ENCODE measurements at places on chromosomes 13 and 19.

GRCh38 chr13:77099415-77099814 is 72.5 kb upstream of the FBXL3 start:
- DNase-seq = no peak

DNA sequence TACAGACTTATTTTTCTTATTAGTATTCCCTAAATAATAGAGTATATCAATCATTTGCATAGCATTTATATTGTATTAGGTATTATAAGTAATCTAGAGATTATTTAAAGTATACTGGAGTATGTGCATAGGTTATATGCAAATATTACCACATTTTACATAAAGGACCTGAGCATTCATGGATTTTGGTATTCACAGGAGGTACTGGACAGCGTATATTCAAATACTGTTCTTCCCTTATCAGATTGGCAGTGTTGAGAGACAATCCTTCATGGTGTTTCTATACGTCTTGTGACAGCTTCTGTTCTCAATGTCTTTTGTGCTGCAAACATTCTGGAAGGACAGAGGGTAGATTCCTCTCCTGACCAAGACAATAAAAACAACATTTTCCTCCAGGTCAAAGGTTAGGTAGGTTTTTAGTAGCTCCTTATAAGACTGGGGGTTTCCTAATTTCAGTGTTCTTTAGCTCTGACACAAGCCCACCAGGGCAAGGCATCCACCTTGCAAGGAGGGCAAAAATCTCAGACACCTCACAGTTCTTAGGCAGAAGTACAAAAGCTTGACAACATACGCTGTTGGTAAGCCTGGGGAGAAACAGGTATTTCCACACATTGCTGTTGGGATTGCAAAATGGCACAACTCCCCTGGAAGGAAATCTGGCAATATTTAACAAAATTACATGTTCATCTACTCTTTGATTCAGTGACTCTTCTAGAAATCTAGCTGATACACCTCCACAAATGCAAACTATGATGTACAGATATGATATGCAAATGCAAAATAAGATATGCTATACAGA is 20.6 kb upstream of the PCCA start:
- DNase-seq = no peak

- DNase-seq = peak; percentile 16
Measured at GRCh38 chr13:41411522-41411921, 45.8 kb upstream of the RGCC start.

DNA sequence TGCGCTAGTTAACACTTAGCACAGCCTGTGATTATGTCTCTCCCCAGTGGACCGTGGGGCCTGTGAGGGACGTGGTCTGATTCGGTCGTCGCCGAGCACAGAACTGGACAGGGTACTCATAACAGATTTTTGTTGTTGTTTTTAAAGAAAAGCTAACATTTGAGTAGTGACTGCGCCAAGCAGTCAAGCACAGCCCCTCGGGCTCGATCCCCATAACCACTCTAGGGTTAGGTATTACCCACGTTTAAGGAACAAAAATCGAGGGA is 805 bp upstream of the PTOV1 start:
- no peak for DNase-seq

DNA sequence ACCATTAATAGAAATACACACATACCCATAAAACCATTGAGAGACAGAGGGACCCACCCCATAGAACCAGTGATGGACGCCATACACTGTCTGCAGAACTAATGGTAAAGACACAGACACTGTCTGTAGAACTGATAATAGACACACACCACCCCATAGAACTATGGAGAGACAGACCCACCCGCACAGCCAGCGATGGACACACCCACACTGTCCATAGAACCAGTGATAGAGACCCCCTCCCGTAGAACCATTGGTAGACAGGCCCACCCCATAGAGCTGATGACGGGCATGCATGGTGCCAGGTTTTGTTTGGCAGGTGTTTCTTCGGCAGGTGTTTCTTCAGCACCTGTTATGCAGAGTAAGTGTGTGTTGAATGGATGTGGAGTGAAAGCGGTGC is 88.3 kb upstream of the TEX29 start:
- no peak for DNase-seq

DNA sequence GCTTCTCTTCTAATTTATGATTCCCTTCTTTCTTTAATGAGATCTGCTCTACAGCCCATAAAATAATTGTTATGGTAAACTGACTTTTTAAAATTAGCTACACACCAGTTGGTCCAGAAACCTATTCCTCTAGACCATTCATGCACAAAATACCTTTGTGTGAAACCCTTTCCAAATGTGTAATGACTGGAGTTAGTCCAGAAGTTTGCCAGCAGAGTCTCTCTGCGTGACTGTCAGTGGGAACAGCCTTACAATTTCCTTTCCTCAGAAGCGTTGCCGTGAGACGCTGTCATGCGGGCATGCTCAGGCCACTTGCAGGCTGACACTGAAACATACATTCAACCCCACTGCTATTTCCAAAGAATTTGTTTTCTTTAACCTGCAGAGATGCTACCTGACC is 965.2 kb downstream of the PCDH9 start:
- no peak for DNase-seq

DNA sequence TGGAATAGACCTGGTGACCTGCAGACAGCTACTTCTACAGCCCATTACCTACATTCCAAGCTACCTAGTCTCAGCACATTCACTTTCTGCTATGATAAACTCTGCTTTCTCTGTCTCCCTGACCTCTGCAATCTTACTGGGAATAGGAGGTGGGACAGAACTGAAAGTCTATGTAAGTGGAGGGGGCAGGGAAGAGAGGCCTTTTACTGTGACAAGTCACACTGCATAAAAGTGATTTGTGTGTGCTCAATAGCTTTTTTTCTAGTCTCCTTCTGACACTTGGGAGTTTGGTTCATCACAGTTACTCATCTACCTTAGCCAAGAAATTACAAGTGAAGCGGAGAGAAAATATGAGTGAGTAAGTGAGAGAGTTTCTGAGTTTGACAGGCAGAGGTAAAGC is 322.4 kb downstream of the OLFM4 start:
- no peak for DNase-seq

DNA sequence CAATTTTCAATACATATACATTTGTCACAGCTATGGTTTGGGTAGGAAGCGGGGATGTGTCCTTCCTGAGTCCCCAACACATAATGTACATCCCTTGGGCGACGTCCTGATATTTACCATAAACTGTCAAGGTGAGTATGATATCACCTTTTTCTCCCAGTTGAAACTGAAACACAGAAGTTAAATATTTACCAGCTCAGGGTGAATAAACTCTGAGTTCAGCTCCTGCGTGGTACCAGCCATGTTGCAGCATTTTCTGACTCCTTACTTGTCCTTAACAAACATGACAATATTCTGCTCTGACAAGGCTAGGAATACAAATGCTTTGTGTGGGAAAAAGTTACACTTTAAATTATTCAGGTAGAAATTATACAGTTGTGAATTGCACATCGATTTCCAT is 294.2 kb downstream of the TEX29 start:
- no peak for DNase-seq

GRCh38 chr19:38970664-38971532 is 4.6 kb downstream of the FBXO17 start:
- no peak for DNase-seq

DNA sequence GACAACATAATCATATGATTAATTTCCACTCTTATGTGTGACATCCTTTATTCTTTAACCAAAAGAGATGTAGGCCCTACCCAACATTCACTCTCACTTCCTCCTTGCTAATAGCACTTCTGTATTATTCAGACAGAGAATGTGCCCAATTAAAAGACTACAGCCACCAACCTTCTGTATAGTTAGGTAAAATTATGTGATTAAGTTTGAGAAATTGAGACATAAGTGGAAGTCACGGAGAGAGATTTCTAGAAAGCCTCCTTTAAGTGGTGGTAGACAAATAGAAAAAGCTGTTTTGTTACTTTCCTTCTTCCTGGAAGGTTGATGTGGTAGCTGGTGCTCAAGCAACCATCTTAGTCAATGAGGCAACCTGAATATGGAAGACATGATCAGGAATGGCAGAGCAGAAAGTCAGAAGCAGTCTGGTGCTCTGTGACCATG is 14.8 kb downstream of the EPSTI1 start:
- DNase-seq = no peak

DNA sequence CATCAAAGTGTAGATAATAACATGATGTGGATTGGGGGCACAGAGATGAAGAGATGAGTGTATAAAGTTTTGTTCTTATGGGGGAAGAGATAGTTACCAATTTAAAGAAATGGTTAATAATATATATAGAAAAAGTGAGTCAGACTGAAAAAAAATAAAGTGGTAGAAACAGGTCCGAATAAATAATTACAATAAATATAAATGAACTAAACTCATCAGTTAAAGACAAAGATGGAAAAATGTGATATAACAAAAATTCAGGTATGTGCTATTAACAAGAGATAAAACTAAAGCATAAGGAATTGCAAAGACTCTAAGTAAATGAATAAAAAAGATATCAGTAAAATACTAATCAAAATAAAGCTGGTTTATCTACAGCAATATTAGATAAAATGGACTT is 61.1 kb upstream of the KPNA3 start:
- no peak for DNase-seq

GRCh38 chr13:111961236-111961635 is 105.7 kb upstream of the SOX1 start:
- no peak for DNase-seq

- no peak for DNase-seq
Measured at GRCh38 chr13:39952249-39953233, 297.1 kb downstream of the COG6 start.

DNA sequence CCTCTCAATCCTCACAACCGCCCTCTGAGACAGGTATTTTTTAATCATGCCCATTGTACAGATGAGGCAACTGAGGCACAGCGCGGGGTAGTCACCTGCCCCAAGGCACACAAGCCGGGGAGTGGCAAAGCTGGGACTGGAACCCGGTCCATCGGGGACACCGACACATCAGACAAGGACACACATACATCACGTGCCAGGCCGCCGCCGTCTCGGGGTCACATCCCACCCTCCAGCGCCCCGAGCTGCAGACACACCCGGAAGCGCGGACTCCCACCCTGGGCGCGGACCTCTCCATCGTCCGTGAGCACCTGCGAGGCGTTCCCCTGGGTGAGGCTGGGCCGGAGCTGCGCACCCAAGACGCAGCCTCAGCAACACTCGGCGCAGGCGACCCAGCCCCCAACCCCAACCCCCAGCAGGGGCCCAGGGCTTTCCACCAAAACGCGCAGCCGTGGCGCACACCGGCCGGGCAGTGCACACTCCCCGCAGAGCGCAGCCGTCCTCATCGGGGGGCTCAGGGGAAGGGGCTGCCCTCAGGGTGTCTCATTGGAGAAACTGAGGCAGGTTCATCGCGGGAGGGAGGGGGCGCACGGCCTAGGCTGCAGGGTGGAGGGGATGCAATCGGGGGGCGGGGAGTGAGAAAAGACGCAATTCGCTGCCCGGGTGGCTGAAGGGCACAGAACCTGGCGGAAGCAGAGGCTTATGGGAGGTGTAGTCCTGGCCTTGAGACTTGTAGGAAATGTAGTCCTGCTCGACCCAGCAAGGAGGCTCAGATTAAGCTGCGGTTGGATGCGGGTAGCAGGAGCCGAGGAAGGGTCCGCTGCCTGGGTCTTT is 1.9 kb upstream of the LMTK3 start:
- DNase-seq = no peak

GRCh38 chr19:17289489-17289888 is 7.8 kb downstream of the ANKLE1 start:
- DNase-seq = peak; percentile 76

GRCh38 chr13:51630288-51630615 is 46.0 kb downstream of the WDFY2 start:
- no peak for DNase-seq

GRCh38 chr19:48543121-48543710 is 8.8 kb upstream of the SULT2B1 start:
- DNase-seq = no peak

DNA sequence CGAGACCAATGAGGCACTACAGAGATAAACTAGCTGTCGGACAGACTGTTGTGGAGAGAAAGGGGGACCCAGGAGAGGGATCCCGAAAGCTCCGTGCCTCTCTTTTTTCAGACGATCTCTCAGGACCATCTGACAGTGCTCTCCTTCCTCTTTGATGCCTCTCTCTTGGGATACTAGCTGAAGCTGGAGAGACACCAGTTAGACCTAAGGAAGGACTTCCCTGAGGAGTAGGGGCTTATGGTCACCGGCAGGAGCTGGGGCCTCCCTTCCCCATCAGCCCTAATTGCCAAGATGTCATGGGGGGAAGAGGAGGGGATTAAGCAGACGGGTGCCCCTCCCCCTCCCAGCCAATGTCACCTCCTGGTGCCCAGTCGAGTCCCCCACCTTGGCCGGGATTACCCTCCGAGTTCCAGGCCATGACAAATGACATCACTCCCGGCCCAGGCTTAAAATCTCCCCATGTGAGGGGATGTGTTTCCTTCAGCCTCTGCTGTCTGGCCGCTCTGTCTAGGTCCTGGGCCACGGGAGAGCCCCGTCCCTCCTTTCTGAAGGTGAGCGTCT is at the start of gene CRX:
CRX (plus strand) TSS at position 478 of the 561 bp plus-strand sequence. CDS start 12,507 bp downstream, outside the sequence.
- no peak for DNase-seq

GRCh38 chr19:46791944-46792343 is 3.5 kb upstream of the SLC1A5 start:
- no peak for DNase-seq

GRCh38 chr13:102227741-102228140 is 174.1 kb downstream of the FGF14 start:
- no peak for DNase-seq

DNA sequence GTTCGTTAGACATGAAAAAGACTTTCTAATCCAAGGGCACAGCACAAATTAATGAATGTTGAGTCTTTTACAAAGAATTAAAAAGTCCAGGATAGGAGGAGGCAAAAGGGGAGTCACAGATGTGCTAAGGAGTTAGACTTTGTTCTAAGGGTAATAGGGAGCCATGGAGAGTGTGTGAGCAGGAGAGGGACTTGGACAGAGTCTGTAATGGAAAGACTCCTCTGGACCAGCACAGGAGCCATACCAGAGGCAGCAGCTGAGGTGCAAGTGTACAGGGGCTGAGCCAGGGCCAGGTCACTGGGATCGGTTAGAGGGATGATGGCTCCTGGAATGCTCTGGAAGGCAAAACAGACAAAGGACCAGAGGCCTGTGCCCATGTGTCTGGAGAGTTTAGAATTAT is 10.5 kb downstream of the GTPBP3 start:
- no peak for DNase-seq

GRCh38 chr13:114143806-114144605 is 11.6 kb upstream of the RASA3 start:
- no peak for DNase-seq

DNA sequence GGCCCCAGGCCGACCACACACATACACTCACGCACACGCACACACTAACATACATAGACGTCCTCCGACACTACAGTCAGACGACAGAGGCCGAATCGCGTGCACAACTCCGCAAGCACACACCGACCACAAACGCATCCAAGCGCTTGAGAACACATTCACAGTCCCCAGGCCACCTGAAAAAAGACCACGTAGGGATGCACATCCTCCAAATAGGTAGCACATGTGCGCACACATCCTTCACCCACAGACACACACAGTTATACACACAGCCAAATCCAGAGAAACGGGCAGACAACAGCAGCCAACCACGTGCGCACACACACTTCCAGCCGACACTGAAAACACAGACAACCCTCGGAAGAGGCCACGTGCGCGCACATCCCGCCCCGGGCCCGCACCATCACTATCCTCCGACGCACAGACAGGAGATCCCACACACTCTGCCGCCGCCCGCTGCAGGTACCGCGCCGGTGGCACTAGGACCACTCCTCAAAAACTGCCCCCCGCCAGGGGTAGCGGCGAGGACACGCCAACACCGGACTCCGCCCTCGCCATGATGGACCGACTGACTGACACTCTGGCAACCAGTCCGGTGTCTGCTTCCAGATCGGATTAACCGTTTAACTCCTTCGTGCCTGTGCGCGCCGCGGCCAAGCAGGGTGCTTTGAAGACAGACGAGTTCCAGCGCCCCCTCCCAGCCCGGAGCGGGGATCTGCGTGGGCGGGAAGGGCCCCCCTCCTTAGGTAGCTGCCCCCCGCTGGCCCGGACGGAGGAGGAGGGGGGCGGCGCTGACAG is 493 bp upstream of the PDE4A start:
- DNase-seq = no peak
